NCI-H510A treated with DMSO at 0.1 percent for 48 hours (cell line): ENCODE measurements at places on chromosomes 1 and 21.

- no peak for DNase-seq
These were observed 104.7 kb downstream of the HLCS start for GRCh38 chr21:36861595-36862323.

DNA sequence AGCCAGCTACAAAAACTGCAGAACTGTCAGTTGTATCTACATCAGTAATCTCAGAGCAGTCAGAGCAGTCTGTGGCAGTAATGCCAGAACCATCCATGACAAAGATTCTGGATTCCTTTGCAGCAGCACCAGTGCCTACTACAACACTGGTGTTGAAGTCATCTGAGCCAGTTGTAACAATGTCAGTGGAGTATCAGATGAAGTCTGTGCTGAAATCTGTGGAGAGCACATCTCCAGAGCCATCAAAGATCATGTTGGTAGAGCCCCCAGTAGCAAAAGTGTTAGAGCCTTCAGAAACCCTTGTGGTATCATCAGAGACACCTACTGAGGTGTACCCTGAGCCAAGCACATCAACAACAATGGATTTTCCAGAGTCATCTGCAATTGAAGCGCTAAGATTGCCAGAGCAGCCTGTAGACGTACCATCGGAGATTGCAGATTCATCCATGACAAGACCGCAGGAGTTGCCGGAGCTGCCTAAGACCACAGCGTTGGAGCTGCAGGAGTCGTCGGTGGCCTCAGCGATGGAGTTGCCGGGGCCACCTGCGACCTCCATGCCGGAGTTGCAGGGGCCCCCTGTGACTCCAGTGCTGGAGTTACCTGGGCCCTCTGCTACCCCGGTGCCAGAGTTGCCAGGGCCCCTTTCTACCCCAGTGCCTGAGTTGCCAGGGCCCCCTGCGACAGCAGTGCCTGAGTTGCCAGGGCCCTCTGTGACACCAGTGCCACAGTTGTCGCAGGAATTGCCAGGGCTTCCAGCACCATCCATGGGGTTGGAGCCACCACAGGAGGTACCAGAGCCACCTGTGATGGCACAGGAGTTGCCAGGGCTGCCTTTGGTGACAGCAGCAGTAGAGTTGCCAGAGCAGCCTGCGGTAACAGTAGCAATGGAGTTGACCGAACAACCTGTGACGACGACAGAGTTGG is 7.3 kb downstream of the SON start:
- no peak for DNase-seq

- peak; percentile 4 for DNase-seq
These were observed 19.9 kb downstream of the ATP8B2 start for GRCh38 chr1:154344977-154345837.

DNA sequence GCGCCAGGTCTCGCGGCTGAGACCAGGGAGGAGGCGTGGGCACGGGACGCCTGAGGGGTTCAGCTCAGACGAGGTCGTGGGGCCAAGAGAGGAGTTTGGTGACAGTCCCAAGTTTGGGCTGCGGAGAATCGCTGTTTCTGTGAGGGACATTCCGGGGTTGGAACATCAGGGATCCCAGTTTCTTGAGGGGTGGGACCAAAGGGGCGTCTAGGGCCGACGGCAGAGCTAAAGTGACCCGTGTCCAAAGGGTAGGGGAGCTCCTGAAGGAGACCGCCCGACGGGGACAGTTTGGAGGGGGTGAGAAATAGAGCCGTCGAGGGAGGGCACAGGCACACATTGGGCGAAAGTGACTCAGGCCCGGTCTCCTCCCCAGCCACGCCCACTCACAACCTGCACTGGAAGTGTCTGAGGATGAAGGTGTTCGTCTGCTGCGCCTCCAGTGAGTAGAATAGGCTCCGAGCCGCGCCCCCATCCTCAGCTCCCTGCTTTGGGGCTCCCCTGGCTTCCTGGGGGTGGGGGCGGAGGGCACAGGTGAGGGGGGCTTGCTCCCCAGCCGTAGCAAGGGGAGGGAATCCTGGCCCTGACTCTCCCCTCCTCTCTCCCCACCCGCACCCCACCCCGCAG is 7.0 kb downstream of the EFNA3 start:
- DNase-seq: no peak

DNA sequence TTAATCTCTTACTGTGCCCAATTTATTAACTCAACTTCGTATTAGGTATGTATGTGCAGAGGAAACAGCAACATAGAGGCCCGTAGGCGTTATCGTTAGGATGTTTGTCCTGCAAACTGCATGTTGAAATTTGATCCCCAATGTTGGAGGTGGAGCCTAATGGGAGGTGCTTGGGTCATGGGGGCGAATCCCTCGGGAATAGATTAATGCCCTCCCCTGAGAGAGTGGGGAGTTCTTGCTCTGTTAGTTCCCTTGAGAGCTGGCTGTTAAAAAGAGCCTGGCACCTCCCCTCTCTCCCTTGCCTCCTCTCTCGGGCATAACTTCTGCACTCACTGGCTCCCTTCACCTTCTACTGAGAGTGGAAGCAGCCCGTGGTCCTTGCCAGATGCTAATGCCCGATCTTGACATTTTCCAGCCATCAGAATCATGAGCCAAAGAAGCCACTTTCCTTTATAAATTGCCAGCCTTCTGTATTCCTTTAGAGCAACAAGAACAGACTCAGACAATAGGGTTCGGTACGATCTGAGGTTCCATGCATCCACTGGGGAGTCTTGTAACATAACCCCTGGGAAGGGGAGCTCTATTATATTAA is 149.0 kb upstream of the RAB4A start:
- DNase-seq: peak; percentile 26

- peak; percentile 73 for DNase-seq
These were observed 85.5 kb downstream of the CLIC4 start for GRCh38 chr1:24830680-24831272.

GRCh38 chr1:8746554-8746953 is 70.9 kb downstream of the RERE start:
- DNase-seq: no peak

- DNase-seq: no peak
These were observed 10.1 kb downstream of the ZZZ3 start for GRCh38 chr1:77672374-77672773.

DNA sequence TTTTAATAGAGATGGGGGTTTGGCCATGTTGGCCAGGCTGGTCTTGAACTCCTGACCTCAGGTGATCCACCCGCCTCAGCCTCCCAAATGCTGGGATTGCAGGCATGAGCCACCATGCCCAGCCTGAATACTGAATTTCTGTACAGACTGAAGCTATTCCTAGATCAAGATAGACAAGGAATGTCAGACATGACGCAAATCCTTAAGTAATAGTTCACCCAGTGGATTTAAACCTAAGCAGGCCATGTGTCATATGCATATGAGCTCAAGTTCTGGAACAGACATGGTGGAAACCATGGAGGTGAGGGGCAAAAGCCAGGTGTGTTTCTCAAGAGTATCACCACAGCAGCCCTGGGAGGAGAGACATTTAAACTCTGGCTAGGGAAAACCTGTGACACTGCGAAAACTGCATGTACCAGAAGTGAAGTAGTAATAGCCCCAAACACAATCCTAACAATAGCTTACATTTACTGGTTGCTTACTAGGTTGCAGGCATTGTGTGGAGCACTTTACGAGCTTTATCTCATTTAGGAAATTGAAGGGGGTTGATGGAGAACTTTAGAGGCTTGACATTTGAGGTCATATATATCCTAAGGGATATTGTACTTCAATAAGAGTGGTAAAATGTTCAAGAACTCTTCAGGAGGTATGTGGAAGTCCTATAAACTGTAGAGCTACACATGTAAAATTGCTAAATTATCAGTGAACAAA is 31.7 kb upstream of the MAN1A2 start:
- DNase-seq: no peak

DNA sequence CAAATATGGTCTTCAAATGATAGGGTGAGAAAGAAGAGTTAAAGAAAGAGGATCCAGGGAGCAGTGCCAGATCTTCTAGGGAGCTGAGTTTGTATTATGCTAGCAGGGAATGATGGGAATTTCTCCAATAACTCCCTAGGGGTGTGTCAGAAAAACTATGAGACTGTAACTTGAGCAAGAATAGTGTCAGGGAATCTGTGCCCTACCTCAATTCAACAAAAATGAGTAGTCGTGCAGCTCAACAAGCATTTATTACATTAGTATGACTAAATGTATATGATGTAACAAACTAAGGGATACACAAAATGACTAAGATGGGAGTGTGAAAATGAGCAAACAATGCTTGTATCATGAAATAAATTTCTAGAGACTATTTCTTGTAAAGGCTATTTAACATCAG is 24.2 kb downstream of the SPAG17 start:
- DNase-seq: no peak

DNA sequence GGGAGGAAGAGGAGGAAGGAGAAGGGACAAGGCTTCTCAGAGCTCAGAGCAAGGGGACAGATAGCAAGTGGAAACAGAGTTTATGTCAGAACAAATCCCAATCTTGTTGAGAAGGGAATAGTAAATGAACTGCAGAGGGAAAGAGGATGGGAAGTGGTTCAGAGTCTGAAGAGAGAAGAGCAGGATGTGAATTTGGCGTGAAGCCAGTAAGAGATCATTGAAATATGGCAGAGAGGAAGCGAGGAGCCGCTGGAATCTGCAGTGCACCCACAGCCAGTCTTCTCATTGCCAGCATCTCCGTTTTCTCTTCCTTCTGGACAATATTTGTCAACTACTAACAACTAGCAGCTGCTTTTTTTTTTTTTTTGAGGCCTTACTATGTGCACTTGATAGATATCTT is 19.1 kb downstream of the OLFML3 start:
- peak; percentile 68 for DNase-seq

GRCh38 chr1:33624261-33624990 is 152.0 kb downstream of the ZSCAN20 start:
- DNase-seq: no peak
